ENCODE measurements at places on chromosomes 2 and 18.

GRCh38 chr2:64243081-64244036 is 99.1 kb upstream of the PELI1 start:
- DNase-seq = no peak

DNA sequence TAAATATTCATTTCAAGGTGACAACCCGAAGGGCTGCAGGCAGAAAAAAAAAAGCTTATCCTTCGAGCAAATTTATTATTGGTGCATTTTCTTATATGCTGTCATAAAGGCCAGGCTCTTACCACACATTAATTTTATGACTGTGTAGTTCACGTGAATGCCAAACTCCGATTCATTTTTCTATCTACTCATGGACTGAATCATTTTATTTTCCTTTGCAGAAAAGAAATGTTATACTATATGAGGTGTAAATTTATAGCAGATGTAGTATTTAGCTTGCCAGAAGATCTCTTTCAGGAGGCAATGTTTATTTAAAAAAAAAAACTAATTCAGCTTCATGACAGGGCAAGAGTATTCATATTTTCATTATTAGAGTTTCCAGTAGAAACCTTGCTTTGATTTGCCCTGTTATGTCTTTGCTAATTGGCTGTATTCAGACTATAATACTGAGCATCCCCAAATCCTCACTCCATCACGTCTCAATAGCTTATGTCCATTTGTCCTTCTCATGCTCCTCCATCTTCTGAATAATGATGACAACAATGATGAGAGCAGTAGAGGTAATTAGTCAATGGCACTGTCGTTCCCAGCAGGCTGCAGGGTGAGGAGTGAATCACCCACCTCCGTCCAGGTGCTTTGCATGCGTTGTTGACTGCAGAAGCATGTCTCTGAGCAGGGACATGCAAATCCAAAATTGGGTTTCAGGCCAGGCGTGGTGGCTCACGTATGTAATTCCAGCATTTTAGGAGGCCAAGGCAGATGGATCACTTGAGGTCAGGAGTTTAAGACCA is 101.1 kb upstream of the RAB12 start:
- DNase-seq = no peak

DNA sequence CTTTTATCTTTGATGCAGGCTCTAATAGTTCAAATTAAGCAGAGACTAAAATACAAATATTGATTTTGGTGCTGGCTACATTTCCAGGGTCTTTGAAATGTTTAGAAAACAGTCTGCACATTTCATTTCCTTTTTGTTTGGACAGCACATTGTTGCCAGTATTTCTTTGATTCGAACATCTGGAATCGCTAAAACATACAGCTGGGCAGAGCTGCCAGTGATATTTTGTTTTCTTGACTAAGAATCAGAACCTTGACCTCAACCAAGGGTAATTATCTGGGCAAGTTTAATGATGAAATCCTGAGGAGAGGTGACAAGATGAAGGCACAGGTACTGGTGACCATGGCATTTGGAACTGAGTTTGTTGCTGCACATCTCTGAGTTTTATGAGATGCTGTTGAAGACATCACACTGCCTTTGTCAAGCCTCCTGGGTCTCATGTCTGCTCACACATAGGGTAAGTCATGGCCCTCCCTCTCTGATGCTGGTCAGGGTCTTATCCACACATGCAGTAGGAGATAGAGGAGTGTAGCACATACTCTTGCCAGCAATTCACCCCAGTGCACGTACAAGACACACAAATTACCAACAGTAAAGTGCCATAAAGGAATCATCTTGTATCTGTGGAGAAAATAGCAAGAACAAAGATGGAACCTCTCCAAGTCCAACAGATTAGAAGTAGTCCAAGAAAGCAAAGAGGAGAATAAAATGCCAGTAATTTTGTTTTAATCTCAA is 391.9 kb downstream of the RND3 start:
- DNase-seq = no peak

- no peak for DNase-seq
Observed at GRCh38 chr18:4146797-4147196, 308.3 kb downstream of the DLGAP1 start.
